Endothelial cell of umbilical vein (primary cell): ENCODE measurements at places on chromosomes 3 and 15. TPM values are rescaled to one million over a fixed set of nuclear protein-coding genes. Genes with fewer than 3 reads are reported as not detected.

NLGN1 gene
- total RNA-seq = 16.3 and 18.1 TPM in 2 replicates

ZNF774 gene
- total RNA-seq = 2.6 and 3.9 TPM in 2 replicates

SCAANT1 gene
- not detected in 2 replicates for total RNA-seq

MOBP gene
- 0.44 and 2.0 TPM in 2 replicates for total RNA-seq

MKRN2OS gene
- total RNA-seq = not detected in 2 replicates

ATP13A5 gene
- not detected in 2 replicates for total RNA-seq

PTH1R gene
- total RNA-seq = 0.46 and 0.65 TPM in 2 replicates

TGM4 gene
- total RNA-seq = 0.24 and 0.39 TPM in 2 replicates

CHL1 gene
- total RNA-seq = not detected in 2 replicates

MESP1 gene
- 1.0 and 1.7 TPM in 2 replicates for total RNA-seq

CEP152 gene
- 13.8 and 15.7 TPM in 2 replicates for total RNA-seq

ZNF639 gene
- total RNA-seq = 28.4 and 30.5 TPM in 2 replicates

CXCR6 gene
- total RNA-seq = not detected in 2 replicates

TM6SF1 gene
- total RNA-seq = 26.5 and 26.8 TPM in 2 replicates

BRPF1 gene
- 23.2 and 26.2 TPM in 2 replicates for total RNA-seq

MTFMT gene
- 13.6 and 20.4 TPM in 2 replicates for total RNA-seq

CHRM5 gene
- not detected in 2 replicates for total RNA-seq

ITIH3 gene
- not detected in 2 replicates for total RNA-seq

GOLGA8N gene
- total RNA-seq = 4.5 and 4.8 TPM in 2 replicates

LRRIQ4 gene
- not detected in 2 replicates for total RNA-seq

GPR27 gene
- total RNA-seq = not detected in 2 replicates

ANKRD28 gene
- total RNA-seq = 82.2 and 97.3 TPM in 2 replicates

SLC4A7 gene
- total RNA-seq = 50.9 and 58.6 TPM in 2 replicates

ARPC4 gene
- total RNA-seq = 197 TPM in 2 replicates

TTLL13 gene
- not detected in 2 replicates for total RNA-seq

KCNMB2 gene
- total RNA-seq = not detected in 2 replicates

SLC9C1 gene
- 0.09 TPM in 1 of 2 replicates, not detected in the other for total RNA-seq

OSBPL10 gene
- total RNA-seq = 37.1 and 47.6 TPM in 2 replicates

HGD gene
- 0.22 and 0.44 TPM in 2 replicates for total RNA-seq

RAD54L2 gene
- 31.1 and 32.5 TPM in 2 replicates for total RNA-seq

ANKRD63 gene
- not detected in 2 replicates for total RNA-seq

PARP14 gene
- total RNA-seq = 32.4 and 41.5 TPM in 2 replicates

KCNMB3 gene
- 1.7 and 2.3 TPM in 2 replicates for total RNA-seq

CHDH gene
- total RNA-seq = 0.04 and 0.46 TPM in 2 replicates

ADAMTSL3 gene
- not detected in 2 replicates for total RNA-seq

TF gene
- 0.21 and 0.69 TPM in 2 replicates for total RNA-seq

SLC7A14 gene
- total RNA-seq = 0.02 and 0.07 TPM in 2 replicates

SLC30A4 gene
- 3.8 and 3.9 TPM in 2 replicates for total RNA-seq

C3orf85 gene
- not detected in 2 replicates for total RNA-seq

TJP1 gene
- 128 and 133 TPM in 2 replicates for total RNA-seq

SLC15A2 gene
- total RNA-seq = 0.11 and 0.60 TPM in 2 replicates

TM4SF1 gene
- 559 and 619 TPM in 2 replicates for total RNA-seq

PGBD4 gene
- 1.1 TPM in 2 replicates for total RNA-seq
